Activated CD4-positive, alpha-beta T cell treated with anti-CD3 and anti-CD28 coated beads, Interleukin-2, Interleukin-6, amounts not matched to agents 100 ng/mL and 50 ng/mL, durations not matched to agents 16 hours and 8 hours (primary cell): ENCODE measurements at places on chromosomes 7 and 10.
A peak's percentile ranks its signal among the peaks of the same experiment; 100 is the strongest.

GRCh38 chr10:25113191-25114035, 61.4 kb upstream of the GPR158 start:
- DNase-seq: peak; percentile 78

- no peak for DNase-seq
These were observed 78.8 kb upstream of the FAM180A start for GRCh38 chr7:135827391-135827790.

DNA sequence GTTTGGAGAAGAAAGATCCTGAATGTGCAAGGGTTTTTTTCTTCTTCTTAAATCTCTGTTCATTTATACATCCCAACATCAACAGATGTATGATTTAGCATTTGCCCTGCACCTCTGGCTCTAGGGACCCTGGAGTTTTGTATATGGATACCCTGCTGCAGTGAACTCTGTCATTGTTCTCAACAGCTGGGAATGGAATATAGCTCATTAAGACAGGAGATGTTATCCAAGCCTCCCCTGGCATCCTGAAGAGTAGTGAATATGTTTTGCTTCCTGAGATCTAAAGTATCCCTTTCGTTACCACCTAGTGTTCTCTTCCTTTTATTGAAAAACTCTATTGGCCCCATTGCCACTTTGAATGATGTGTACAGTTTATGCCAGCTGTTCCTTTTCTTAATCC, 275.9 kb downstream of the EXOC4 start:
- no peak for DNase-seq

DNA sequence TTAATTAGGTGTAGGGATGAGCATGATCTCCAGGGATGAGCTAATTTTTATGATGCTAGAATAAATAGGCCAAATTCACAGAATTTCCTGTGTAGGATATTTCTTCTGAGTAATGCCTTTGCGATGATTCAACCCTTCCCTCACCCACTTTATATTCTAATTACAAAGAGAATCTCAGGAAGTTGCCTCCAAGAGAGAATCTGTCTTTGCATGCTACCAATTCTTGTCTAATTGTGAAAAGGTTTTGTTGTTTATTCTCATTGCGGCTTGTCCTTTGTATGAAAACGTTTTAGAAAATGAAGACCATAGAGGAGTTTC, 6.3 kb downstream of the C7orf57 start:
- DNase-seq: no peak

GRCh38 chr7:23767514-23767913, 57.5 kb downstream of the STK31 start:
- DNase-seq: no peak

- DNase-seq: no peak
These were observed 110.0 kb downstream of the EGFR start for GRCh38 chr7:55128693-55129394.

- no peak for DNase-seq
These were observed 474.9 kb downstream of the KCNMA1 start for GRCh38 chr10:77162697-77163096.

- no peak for DNase-seq
These were observed 25.8 kb upstream of the TNKS2 start for GRCh38 chr10:91772461-91772860.

DNA sequence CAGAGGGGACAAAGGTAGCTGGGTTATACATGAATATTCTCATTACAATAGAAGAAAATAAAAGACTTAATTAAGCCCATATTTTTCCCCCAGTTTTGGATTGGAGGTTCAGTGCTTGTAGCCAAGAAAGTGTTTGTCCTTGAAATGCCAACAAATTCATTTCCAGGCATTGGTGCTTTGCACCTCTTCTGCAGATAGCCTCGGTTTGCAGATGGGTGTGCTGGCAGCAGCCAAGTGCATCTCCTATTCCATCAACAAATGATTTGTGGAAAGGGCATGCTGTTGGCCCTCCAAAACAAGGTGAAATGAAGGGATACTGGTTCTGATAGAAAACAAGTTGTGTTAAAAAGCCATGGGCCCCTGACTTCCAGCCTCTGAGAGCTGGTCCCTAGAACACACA, 187.3 kb downstream of the DPY19L1 start:
- no peak for DNase-seq

GRCh38 chr7:16564023-16564380, 37.4 kb downstream of the LRRC72 start:
- DNase-seq: no peak

GRCh38 chr10:3671386-3671955, 113.5 kb downstream of the KLF6 start:
- DNase-seq: no peak

GRCh38 chr7:31665546-31665945, 21.5 kb upstream of the PPP1R17 start:
- DNase-seq: no peak

DNA sequence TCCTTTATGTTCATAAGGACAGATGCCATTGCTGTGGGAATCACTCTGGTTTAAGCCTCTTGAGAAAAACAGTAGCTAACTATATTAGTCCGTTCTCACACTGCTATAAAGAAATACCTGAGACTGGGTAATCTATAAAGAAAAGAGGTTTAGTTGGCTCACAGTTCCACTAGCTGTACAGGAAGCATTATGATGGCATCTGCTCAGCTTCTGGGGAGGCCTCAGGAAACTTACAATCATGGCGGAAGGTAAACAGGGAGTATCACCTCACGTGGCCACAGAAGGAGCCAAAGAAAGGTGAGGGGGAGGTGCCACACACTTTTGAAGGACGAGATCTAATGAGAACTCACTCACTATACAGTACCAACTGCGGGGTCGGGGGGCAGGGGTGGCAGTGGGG, 2.9 kb upstream of the CAV2 start:
- no peak for DNase-seq

DNA sequence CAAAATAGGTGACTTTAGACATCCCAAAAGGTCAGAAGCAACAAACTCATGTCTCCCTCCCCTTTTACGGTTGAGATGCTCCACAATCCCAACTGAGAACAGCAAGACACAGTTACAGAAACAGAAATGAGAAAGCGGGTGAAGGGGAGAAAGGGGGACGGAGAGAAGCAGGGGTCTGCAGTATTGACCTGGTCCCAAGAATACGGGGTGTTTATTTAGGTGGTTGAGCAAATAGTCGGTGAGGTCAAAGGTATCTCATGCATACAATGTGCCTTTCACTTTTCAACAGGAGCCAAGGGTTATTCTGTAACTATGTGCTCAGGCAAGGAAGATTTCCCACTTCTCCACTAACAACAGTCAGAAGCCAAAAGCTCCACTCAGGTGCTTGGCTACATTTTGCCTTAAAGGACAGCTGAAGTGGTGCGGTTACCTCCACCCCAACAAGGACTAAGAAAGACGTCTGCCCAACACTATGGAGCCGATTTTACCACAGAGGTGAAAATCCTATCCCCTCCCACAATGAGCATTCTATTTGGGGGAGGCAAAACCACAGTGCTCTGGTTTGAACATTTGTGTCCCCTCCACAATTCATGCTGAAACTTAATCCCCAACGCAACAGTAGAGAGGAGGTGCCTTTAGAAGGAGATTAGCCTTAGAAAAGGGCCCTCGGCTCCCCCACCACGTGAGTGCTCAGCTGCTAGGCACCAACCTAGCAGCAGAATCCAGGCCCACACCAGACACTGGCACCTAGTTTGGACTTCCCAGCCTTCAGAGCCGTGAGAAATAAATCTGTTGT, 77.9 kb downstream of the PARD3 start:
- no peak for DNase-seq

DNA sequence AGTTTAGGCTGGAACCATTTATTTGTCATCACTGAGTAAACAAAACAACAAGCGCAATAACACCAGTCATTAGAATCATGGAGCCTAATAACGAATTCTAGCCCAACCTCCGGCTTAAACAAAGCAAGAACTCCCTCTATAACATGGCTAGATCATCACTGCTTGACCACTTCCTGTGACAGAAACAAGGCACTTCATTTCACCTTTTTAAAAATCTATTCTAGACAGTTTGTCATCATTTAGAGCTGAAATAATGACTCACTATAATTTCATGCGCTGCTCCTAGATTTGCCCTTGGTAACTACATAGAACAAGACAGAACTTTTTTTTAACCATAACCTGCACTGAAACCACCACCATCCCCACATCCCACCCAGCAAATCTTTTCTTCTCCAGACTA, 81.3 kb downstream of the OSBPL3 start:
- DNase-seq: peak; percentile 66

DNA sequence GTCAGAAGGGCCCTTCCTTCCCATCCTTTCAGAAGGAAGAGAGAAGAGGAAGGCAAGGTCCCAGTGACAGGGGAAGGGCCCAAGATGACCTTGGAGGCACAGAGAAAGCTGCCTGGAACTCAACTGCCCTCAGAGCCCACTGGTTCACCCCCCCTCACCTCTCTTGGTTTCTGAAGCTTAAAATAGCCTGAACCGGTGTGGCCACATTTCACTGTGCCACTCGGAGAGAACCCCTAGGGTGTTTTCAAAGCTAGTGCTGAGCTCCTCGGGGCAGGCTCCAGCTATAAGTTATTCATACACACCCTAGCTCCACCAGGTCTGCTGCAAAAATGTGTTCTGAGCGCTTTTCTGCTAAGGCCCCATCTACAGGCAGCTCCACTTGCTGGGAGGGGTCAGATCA, 60.9 kb upstream of the ADRB1 start:
- DNase-seq: no peak

DNA sequence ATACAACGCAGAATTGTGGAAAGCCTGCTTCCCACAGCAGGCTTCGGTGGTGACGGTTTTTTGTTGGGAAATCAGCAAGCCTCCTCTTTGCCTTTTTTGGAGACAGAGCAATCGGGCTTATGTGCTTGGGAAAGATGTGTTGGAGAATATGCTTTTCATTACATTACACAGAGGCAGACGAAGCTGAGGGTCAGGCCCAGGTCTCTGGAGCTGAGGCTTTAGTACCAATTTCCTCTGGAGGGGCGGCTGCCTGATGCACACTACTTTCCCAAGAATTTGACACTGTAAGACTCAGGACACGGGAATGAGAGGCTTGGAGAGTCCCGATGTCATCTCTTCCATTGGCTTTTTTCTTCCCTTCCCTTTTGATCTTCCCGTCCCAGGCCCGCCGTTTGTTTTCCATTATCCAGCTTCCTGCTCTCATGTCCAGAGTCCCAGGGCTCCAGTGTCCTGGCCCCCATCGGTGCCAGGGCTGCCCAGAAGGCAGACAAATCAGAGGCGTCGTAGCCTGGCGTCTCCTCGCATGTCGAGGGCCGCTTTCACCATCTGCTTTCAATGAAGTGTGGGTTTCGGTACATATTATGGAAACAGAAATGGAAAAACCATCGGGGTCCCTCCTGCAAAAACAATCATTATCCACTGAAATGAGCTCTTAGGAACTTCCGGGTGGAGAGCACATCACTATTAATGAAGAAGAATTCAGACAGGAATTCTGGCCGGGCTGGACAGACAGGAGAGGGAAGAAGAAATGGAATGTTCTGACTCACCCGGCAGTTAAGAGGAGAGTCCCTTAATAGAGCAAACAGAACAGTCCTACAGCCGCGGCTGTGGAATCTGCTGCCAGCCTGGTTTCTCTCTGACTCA, 123.0 kb upstream of the JCAD start:
- DNase-seq: no peak

GRCh38 chr10:131310142-131310541, 1.4 kb downstream of the TCERG1L start:
- DNase-seq: no peak

DNA sequence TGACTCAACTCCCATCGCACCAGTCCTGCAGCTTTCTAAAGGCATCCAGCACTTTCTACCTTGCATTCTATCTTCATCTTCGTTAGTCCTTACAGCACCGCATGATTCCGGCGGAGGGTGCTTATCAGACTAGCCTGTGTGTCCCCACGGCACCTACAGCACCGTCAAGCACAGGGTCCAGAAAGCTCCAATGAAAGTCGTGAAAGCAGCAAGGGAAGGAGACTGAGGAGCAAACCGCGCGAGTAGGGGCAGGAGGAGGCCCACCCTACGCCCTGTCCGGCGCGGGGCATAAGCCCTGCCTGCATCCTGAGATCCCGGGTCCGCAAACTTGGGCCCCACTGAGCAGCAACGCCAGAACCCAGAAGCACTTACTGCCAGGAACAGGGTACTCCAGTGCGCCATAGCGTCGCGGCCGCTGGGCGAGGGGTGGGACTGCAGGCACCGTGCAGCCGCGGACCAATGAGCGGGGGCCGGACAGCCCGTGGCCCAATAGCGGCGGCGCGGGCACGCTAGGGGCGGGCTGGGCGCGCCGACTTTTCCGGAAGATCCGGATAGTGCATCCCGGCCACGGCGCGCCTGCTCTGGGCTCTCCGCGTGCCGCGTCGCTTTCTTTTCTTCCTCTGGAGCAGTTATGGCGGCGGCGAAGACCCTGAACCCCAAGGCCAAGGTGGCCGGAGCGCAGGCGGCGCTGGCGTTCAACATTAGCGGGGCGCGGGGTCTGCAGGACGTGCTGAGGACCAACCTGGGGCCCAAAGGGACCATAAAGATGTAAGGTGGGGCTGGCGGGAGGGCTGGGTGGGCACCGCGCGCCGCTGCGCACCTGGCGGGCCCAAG, 122.1 kb upstream of the VKORC1L1 start:
- DNase-seq: peak; percentile 95

DNA sequence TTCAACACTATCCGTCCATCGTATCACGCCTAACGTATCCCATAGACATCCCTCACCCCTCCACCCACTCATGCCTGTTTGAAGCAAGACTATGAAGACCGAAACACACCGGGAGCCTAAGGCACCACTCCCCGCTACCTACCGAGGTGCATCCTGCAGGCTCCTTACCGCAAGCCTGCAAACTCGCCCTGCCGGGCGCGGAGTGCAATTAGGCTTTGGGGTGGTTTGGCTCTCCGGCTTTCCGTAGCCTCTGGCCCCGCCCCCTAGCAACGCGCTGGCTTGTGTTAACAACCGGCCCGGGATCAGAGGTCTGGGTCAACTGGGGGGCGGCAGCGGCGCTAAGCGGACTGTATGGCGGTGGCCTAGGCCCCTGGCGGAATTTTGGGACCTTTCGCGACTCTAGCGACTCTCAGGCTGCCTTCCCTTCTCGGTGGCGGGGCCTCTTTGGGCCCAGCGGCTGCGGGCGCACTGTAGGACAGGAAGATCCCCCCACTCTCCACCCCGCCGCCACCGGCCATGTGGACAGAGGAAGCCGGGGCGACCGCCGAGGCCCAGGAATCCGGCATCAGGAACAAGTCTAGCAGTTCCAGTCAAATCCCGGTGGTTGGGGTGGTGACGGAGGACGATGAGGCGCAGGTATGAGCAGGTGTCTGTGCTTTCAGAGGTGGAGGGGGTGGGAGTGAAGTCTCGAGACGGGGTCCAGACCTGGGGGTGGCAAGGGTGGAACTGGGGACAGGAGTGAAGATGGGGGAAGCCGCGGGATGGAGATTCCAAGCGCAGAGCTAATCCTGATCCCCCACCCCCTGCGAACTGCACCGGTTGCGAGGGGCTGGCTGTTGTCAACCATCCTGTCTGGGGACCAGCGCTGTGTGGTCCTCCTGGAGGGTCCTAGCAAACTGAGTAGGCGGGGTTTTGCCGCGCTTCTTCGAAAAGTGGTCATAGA, at the start of gene CFAP69:
Gene CFAP69 (plus strand): TSS at position 266 of the 943 bp plus-strand sequence. CDS start 251 bp downstream, at position 517.
- DNase-seq: peak; percentile 89

DNA sequence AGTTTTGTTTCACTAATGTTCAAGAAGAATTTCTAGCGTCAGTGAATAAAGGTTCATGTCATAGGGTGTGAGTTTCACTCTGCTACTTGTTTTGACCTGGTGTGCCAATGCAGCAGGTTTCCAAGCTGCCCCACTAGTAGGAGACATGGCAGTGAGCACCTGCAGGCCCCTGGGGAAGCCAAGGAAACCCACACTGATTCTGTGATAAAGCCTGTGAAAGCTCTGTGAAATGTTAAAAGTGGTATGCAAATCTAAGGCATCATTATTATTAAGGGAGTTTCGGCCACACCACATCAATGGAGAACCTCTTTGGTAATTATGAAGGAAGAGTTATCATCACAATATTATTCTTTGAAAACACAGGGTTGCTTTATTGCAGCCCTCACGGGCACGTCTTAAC, 46.4 kb downstream of the ABCB5 start:
- DNase-seq: no peak

- no peak for DNase-seq
These were observed 473.5 kb upstream of the AKR1E2 start for GRCh38 chr10:4352414-4352961.
